ENCODE measurements at places on chromosomes 11 and 22. TPM values are rescaled to one million over a fixed set of nuclear protein-coding genes. Genes with fewer than 3 reads are reported as not detected.

KIRREL3 gene
- total RNA-seq: 0.93 TPM

KDM4D gene
- total RNA-seq: 0.99 TPM

TPBGL gene
- 1.3 TPM for total RNA-seq

RHOD gene
- 22.1 TPM for total RNA-seq

TSSK2 gene
- not detected for total RNA-seq

SSTR3 gene
- total RNA-seq: not detected

Data from glomerular endothelial cell (primary cell).